ENCODE measurements at places on chromosomes 2 and 18.

DNA sequence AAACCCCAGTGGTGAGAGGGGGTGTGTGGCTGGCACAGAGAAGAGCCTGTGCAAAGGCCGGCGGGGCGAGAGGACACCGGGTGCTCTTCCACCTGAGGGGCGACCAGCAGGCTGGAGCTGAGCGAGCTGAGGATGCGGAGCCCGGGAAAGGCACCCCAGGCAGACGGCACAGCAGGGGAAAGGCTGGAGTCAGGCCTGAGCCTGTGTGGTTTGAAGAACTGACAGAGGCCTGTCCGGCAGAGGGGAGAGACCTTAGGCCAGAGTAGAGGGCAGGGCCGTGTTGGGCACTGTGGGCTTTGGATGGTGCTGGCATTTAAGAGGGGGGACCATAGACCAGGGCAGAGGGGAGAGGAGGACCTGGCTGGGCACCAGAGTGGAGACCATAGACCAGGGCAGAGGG lies 149.8 kb downstream of the RTP5 start:
- no peak for DNase-seq

DNA sequence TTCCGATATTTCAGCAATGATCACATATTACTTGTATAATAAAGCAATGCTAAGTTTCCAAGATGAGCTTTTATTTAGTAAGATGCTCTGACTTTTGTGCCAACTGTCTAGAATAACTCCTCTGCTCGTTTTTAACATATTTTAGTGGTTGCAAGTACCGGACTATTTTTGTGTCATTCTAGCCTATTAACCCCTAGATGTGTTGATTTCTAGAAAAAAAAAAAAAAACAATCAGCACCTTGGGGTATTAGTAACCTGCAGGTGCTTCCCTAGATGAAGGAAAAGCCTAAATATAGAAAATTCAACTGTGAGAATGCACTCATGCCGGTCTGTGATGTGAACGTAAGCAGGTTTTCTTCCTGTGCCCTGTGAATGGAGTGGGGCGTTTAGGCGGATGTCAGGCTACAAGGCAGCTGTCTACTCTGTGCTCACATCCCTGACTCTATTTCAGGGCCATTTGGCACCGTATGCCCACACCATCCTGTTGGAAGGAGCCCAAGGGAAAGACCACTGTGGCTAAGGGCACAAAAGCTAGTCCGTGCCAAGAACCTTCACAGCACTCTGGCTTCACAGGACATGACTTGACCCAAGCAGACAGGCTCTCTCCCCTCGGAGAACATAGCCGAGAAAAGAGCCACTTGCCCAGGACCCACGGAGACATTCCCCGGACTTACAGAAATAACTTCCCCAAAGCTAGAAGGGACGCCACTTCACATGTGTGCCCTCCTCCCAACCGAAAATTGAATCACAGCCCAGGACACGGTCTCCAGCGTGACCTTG lies 60.9 kb upstream of the AGAP1 start:
- no peak for DNase-seq

DNA sequence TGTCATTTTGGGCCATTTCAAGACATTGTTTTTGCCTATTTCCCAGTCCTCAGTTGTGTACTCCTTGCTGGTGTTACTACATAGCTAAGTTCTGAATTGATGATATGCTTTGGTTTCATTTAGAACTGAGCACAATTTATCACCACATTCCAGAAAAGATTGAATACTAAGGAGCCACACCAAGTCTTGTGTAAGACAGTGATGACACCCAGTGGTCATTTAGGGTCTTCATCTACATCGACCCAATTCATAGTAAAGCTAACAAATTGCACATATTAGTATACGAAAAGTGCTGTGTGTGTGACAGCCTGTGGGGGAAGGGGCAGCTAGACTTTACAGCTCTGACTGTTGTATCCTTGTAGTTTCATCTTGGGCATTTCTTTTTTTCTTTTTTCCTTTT lies 10.9 kb upstream of the DLX2 start:
- no peak for DNase-seq

DNA sequence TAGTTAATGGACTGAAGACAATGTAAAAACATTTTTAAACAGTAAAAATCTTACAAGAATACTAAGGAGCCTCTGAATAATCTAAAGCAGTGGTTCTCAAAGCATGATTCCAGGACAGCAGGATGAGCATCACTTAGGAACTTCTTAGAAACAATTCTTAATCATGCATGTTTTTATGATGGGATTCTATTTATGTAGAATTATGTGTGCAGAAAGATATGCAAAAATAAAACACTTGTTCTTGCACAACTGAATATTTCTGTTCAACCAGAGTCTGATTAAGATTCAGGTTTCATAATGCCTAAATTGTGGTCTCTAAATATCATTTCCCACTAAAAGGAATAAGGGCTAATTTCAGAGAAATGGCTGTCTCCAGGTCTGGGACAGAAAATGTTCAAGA lies 69.2 kb upstream of the MTIF2 start:
- no peak for DNase-seq

All from neural crest cell (in vitro differentiated cells).